ENCODE measurements at places on chromosomes 1 and 21.

DNA sequence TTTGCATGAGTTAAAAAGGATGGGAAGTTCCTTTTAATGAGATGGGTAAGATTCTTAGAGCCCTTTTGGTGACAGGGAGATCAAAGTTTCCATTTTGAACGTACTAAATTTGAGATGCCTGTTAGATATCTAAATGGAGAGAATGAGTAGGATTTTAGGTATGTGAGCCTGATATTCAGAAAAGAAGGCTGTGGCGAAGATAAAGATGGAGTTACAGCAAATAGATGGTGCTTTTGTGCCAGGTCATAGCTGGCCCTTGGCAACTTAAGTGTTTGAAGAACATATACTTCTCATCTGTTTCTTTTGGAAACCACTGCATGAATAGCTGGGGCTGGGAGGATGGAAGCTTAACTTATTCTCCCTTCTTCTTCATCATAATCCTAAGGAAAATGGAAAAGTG is 282.5 kb downstream of the PTBP2 start:
- no peak for DNase-seq

GRCh38 chr1:32273391-32274208 is 18.3 kb upstream of the HDAC1 start:
- no peak for DNase-seq

DNA sequence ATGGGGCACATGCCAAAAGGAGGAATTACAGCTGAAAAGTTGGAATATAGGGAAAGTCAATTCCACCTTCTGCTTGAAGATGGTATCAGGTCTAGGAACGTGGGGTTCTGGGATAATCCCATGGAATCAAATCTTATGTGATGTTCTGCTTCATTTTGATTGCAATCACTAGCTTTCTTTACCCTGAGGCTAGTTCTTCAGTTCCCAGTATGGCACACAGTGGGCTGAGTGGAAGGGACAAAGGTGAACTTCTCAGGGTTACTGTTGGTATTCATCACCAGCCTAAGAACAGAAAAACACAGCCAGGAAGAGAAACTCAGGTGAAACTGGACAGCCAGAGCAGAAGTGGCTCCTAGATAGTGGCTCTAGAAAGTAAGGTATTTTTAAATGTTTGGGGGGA is 117.8 kb downstream of the TNFSF18 start:
- DNase-seq = no peak

GRCh38 chr1:62436039-62436465 is 797 bp upstream of the USP1 start:
- no peak for DNase-seq

DNA sequence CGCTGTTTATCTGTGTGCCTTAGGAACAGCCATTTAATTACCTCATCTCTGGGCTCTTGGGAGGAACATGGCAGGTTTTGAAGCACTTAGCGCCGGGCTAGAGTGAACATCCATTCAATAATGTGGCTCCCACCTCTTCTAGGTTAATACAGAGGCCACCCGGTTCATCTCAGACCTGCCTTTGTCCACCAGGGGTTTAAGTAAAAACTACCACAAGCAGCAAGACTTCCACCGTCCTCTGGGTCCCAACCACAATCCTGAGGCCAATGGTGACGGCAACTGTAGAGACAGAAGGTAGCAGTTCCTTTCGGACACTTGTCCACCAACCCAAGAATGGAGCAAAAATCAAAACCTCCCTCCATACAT is 924 bp upstream of the DDOST start:
- no peak for DNase-seq
